ENCODE measurements at places on chromosomes 2 and 18.

- no peak for DNase-seq
Observed at GRCh38 chr2:120815292-120815691, 79.6 kb downstream of the GLI2 start.

DNA sequence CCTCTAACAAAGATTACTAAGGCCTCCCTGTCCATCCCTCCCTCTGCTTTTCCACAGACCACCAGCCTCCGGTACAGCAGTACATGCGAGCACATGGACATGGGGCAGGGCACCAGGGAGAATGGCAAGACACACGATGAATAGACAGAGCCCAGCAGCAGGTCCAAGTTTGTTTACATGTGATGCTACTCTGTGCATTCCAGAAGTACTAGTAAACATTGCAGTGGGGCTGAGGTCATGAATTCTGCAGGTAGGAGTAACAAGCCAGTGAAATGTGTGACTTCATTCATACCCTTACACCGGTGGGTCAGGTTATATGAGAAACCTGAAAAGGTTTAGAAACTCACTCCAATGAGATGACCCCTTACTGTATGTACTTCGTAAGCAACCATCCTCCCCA, 205.7 kb downstream of the BCL11A start:
- no peak for DNase-seq

- DNase-seq = no peak
Observed at GRCh38 chr2:143742581-143742980, 613.4 kb downstream of the ARHGAP15 start.

GRCh38 chr18:75123113-75123512, 85.8 kb downstream of the PTGR3 start:
- no peak for DNase-seq

DNA sequence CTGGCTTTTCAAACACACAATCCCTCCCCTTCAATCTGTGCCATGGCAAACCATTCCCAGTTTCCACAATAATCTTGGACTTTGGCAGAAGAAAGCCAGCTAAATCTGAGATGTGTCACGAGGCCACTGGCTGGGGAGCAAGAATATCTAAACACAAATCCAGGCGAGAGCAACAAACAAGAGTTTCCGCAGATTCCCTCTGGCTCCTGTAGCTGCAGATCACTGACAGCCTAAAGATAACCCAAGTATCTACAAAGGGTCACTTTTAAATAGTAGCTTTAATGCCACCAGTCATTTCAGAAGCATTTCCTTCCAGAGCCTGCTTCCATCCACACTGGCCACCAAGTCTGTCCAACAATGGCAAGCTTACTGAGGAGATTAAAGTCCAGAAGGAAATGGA, 86.9 kb downstream of the ACVR1 start:
- no peak for DNase-seq

DNA sequence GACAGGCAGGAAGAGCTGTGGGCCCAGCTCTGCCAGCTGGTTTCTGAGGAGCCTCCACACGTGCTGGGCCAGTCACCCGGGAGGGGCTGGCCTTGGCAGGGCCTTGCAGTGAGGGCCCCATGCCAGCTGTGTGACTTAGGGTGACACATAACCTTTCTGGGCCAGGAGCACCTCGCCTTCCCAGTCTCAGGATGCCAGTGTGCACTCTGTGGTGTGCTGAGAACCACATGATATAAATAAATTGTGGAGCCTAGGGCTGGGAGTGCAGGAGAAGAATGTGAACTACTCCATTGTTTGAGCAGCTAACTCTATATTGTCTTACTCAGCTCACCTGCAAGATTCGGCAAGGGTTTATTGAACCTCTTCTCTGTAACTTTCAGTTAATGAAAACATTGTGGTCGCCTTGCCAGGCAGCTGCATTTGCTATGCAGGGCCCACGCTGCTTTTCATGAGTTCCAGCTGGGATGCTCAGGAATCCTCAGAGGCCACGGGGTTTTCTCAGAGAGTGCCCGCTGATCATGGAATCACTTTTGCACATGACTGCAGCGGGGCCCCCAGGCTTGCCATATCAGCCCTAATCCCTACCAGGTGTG, 222.3 kb downstream of the SH3RF3 start:
- DNase-seq = peak; percentile 57

- no peak for DNase-seq
Observed at GRCh38 chr2:217727801-217728200, 275.0 kb downstream of the TNS1 start.

- DNase-seq = peak; percentile 15
Observed at GRCh38 chr18:50847192-50847591, 27.4 kb upstream of the MRO start.

DNA sequence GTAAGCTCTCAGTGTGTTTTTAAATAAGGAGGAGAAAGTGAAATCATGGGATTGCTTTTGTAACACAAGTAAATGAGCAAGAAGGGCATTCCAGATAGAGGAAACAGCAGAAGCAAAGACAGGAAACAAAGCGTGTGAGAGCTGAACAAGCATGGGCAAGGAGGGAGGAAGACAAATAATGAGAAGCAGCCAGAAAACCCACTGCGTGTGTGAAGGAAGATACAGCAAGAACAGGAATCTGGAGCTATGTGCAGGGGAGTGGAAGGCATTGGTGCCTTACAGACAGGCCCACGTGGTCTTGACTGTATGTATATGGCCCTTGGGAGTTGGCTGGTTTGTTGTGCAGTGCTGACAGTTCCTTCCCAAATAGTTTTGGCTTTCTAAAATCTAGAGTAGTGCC, 88.6 kb downstream of the AAK1 start:
- peak; percentile 56 for DNase-seq

DNA sequence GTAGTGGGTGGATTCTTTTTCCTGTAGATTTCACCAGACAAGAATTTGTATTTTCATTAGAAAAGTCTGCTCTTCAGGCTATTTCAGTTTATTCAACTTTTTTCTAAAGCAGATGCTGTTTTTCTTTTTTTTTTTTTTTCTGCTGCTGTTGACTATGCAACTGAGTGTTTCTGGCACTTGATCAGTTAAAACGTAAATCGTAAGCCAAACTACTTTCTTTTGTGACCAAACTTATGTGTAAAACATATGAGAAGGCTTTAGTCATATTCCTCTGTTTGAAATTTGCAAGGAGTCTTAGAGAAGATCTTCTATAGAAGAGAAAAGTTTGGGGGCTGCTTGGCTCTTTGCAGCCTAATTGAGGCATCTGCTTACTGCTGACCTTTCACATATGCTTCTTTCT, 170.1 kb downstream of the PARD3B start:
- DNase-seq = peak; percentile 9

GRCh38 chr2:201490291-201490690, 38.8 kb downstream of the STRADB start:
- DNase-seq = no peak

DNA sequence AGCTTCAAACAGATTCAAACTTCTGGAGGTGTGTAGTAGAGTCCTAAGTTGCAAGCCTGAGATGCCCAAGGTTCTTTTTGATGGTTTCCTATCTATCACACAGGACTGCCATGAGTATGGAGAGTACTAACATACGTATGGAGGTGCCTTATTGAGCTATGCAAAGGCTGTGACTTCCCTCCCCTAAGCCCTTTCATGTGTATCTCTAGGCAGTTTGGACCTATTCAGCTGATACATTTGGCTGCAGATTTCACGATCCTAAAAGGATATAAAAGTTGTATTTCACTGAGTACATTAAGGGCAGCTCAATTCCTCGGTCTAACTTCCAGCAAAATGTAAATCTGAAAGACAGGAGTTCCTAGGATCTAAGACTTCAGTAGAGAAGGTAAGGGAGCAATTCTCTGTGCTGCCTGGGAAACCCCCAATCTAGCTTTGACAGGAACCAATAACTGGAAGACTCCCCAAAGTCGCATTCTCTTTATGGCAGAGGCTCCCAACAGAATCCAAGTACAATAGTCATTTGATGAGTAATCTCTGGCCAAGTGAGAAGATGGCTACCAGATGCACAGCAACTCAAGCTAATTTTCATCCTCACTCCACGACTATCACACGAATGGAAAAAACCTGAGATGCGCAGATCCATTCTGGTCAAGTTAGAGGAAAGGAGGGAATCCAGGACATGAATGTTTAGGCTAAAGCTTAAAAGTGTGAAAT, 83.8 kb downstream of the ATL2 start:
- DNase-seq = no peak

- no peak for DNase-seq
Observed at GRCh38 chr2:102110596-102111334, 31.8 kb upstream of the IL1R1 start.

DNA sequence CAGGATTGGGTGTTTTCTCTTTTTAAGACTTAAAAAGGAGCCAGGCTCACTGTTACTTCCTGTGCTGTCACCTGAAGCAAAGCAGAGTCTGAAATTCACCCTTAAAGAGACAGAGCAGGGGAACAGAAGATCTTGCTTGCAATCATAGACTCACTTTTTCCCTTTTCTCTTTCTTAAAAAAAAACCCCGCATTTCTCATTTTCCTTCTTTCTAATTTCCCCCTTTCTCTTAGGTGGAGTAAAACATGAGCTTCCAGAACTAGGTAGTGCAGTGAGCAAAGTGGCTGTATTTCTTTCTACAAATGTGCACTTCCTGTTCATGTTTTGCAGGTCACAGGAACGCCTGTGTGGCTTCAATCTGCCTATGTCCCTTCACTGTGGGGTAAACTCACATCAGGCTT, 381.2 kb downstream of the LPIN1 start:
- no peak for DNase-seq

DNA sequence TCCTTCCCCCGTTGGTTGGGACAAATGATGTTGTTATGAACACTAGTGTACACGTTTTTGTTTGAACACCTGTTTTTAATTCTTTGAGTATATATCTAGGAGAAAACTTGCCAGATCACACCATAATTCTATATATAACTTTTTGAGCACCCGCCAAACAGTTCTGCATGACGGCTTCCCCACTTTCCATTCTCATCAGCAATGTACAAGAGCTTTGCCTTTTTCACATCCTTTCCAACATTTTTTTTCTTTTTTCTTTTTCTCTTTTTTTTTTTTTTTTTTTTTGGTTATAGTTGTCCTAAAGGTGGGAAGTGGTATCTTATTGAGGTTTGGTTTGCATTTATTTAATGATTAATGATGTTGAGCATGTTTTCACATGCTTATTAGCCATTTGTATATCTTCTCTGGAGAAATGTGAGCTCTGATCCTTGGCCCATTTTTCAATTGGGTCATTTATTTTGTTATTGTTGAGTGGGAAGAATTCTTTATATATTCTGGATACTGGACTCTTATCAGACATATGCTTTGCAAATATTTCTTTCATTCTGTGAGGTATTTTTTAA, 86.9 kb upstream of the ZC3H15 start:
- no peak for DNase-seq

GRCh38 chr18:54883816-54884604, 55.7 kb downstream of the RAB27B start:
- peak; percentile 83 for DNase-seq

DNA sequence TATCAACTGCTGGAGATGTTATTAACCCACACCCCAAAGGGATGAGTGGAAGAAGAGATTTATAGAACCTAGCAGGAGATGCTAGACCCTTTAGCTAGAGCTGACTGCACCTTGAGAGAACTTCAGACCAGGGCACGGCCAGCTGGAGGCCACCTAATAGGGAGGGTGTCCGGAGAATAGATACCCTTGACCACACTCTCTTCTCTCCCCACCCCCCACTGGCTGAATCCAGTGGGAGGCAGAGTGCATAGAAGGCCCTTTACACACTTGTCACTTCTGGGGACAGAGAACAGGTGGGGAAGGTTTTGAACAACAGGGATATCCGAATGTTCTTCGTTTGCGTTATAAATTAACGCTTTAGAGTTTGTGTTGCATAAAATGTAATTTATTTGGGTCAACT, 84.6 kb downstream of the PHLPP1 start:
- DNase-seq = no peak

DNA sequence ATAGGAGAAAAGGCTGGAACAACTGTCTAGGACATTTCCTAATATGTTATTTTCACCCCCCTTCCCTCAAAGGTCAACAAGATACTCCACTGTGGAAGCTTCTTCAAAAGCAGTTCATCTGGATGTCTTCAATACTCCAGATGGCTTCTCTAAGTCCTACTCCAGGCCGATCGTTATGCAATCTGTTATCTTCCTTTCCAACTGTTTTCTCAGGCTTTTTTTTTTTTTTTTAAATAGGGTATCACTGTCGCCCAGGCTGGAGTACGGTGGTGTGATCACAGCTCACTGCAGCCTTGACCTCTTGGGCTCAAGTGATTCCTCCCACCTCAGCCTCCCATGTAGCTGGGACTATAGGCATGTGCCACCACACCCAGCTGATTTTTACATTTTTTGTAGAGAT, 26.3 kb downstream of the ATP8B1 start:
- DNase-seq = no peak

GRCh38 chr2:45813003-45813941, 161.8 kb downstream of the PRKCE start:
- DNase-seq = no peak

GRCh38 chr2:111032721-111033429, 87.8 kb upstream of the BCL2L11 start:
- no peak for DNase-seq

DNA sequence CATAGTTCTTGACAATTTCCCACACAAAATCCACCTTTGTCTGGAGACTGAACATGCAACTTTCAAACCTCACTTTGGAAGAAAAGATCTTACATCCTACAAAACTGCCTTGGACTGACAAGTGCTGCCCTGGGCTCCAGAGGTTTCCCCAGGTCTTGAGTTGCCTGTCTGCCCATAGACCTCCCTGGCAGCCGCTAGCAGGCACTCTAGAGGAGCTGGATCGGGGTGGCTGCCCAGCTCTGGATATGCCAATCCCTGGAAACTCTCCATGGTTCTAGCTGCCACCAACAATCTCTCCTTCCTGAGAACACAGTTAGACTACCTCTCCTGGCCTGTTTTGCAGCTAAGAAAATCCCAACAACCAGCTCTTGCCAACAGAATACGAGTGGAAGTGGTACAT, 3.4 kb upstream of the ITGB6 start:
- DNase-seq = no peak

DNA sequence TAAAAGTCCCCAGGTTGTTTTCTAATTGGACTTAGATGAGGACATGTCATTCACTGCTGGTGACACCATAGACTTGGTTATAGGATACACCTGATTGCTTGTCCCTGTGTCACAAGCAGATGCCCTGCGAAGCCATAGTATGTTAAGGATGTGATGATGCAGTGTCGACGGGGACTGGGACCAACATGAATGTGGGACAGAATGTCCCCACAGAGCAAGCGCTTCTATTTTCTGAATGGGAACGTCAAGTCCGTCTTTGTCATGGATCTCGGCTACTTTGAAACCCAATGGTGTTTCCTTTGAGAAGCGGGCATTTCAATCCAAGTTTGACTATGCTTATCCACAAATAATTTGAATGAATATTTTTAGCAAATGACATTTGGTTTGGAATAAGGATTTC, 2.1 kb downstream of the GCG start:
- no peak for DNase-seq

- DNase-seq = no peak
Observed at GRCh38 chr2:135175177-135175576, 123.1 kb downstream of the RAB3GAP1 start.

GRCh38 chr18:70337139-70337972, 48.5 kb downstream of the SOCS6 start:
- DNase-seq = peak; percentile 81

All from stromal cell of bone marrow (primary cell).